ENCODE measurements at places on chromosomes 3 and 15. TPM values are rescaled to one million over a fixed set of nuclear protein-coding genes. Genes with fewer than 3 reads are reported as not detected.

The PPP2R3A gene
- total RNA-seq = 7.5 TPM

The SLC28A2 gene
- not detected for total RNA-seq

The SLC22A13 gene
- 0.18 TPM for total RNA-seq

The CCR4 gene
- 0.21 TPM for total RNA-seq

The SLC30A4 gene
- 5.7 TPM for total RNA-seq

The MYO5C gene
- 6.9 TPM for total RNA-seq

The RTP3 gene
- total RNA-seq = 0.07 TPM

The PLA2G4E gene
- not detected for total RNA-seq

The GOLGA8N gene
- 3.9 TPM for total RNA-seq

The PLIN1 gene
- total RNA-seq = 0.07 TPM

The EHHADH gene
- total RNA-seq = 3.2 TPM

The UBA7 gene
- total RNA-seq = 42.2 TPM

The CILP gene
- not detected for total RNA-seq

The GJD2 gene
- total RNA-seq = not detected

The HRH1 gene
- total RNA-seq = 14.6 TPM

Data from pulmonary artery endothelial cell (primary cell).